ENCODE measurements at places on chromosomes 12 and 14.

- no peak for DNase-seq
Observed at GRCh38 chr12:43210485-43211192, 341.4 kb downstream of the ADAMTS20 start.

DNA sequence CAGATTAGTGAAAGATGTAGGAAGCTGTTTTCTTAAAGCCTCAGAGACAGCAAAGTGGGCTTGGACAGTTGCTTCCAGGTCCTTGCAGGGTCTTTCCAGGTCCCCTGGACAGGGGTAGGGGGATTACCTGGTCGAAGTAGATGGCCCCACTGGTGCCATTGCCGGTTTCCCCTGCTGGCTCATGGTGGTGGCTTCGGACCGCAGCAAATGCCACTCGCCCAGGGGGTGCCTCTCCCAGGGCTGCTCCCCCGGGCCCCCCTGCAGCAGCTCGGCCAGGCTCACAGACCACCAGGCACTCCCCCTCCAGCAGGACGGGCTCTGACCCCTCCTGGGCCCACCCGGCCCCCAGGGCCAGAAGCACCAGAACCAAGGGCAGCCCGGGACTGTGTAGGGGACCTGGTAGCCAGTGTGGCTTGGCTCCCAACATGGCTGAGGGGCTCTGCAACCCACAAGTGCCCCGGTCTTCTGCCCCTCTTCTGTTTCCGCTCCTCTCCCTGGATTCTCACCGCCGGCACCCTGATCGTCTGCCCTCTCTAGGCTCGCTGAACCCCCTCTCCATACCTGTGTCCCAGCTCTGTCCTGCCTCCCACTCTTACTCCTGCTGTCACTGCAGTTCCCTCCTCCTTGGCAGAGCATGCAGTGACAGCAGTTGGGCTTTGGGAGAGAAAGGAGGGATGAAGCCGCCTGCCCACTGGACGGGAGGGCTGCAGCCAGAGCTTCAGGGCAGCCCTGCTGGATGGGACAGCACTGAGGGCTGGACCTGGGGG lies 657 bp downstream of the CBLN3 start:
- DNase-seq: no peak

DNA sequence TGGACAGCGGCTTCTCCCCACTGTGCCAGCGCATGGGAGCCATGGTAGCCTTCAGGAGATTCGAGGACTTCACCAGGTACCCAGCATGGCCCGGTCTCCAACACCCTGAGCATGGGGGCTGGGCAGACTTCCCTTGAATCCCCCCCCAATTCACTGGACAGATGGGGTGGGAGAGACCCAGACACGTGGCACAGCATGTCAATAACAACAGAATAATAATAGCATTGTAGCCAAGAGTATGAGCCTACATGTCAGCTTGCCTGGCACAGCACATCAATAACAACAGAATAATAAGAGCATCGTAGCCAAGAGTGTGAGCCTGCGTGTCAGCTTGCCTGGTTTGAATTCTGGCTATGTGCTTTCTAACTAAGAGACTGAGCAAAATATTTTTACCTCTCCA lies 76.4 kb downstream of the FOXN4 start:
- no peak for DNase-seq

- DNase-seq: peak; percentile 73
Observed at GRCh38 chr14:64671591-64671990, 32.6 kb upstream of the PLEKHG3 start.

DNA sequence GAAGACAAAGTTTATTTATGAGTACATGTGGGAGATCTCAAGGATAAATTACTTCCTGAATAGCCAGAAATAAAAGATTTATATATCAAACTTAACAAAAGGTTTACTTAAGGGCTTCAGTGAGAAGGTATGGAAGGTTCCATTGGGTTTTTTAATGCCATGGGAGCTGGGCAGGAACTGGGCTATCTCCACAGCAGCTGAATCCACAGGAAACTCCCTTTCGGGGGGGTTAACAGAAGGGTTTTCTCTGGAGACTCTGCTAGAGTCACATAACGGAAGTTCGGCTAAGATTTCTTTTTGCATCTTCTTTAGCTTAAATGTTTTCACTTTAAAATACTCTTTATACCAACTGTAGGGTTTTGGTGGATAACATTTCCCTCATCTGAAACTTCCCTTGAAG lies 113.5 kb downstream of the UNC79 start:
- DNase-seq: no peak

- no peak for DNase-seq
Observed at GRCh38 chr12:110223777-110224378, 57.2 kb upstream of the ATP2A2 start.

DNA sequence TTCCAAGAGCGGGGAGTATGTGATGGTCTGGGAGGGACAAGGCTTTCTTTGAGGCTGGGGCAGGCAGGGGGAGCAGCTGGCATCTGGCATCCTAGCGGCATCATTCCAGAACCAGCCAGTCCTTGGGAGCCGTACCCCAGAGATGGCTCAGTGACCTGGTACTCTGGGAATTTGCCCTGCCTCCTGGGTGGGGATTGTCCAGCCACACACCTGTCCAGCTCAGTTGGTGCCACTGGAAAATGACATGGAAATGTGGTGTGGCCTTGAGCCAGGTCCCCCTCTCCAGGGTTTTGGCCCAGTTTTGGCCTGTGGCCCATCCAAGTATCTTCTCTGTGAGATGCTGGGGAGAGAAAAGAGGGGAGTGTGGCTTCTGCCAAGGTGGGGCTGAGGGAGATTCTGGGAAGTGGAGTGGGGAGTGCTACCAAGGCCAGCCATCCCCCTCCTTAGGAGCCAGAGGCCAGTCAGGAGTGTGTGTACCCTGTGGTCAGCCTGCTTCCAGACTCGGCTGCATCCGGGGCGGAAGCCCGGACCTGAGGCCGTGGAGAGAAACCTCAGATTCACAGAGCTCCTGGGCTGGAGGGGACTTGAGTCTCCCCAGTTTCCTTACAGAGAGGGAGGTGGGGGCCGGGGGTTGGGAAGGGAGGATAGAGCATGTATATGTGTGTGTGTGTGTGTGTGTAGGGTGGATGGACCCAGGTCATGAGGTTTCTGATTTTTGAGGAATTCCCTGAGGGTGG lies 14.7 kb upstream of the KRT80 start:
- no peak for DNase-seq

- peak; percentile 5 for DNase-seq
Observed at GRCh38 chr12:12070674-12071656, at the start of gene BCL2L14. Gene BCL2L14, plus strand, starts transcription at chr12:12070939. Its CDS starts 8,367 bp downstream, at chr12:12079306.

DNA sequence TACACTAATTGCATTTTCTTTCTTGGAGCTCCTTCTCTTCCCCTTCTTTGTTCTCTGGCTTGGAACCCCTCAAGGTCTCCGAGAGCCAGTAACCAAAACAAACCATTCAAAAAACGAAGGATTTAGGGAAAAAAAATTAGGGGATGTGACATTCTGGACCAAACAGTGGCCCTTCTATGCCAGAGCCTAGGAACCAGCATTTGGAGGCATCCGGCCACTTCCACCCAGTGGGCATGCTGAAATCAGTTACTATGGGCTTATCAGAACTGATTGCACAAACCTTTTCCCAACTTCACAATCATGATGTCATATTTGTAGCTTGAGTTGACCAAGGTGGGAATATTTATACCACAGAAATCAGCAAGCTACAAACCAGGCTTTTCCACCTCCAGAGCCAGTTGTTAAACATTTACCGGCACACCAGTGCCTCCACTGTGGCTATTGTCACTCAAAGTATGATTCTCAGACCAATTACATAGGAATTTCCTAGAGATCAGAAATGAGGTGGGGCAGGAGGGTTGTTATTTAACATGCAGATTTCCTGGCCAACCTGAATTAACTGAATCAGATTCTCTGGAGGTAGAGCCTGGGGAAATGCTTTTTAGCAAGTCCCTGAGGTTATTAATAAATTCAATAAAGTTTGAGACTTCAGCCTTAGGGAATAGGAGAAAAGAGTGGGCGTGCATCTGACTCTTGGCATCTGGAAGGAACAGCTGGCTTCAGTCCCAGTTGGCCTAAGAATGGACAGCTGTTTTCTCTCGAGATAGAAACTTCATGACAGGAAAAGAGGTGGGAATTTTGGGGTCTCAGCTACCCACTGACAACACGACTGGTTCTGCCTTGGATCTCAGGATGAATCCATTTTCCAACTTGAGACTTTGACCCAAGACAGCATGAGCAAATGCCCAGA lies 273.9 kb downstream of the ZFP36L1 start:
- no peak for DNase-seq

GRCh38 chr12:69501154-69501895 lies 31.1 kb downstream of the FRS2 start:
- no peak for DNase-seq

GRCh38 chr14:101600336-101600890 lies 39.1 kb downstream of the DIO3 start:
- DNase-seq: no peak

DNA sequence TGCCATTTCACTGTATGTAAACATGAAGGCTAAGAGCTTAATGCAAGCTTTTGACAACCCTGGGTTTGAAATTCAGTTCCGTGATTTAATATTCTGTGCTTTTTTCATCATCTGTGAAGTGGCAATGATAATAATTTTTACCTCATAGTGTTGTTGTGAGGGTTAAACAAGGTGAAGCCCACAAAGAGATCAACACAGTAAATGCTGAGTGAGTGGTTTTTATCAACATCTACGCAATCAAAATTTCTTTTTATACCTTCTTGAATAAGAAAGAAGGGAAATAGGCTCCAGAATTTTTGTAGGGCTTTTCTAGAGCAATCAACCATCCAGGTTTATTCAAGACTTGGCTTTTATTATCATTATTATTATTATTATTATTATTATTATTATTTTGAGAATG lies 490.8 kb downstream of the SOX5 start:
- DNase-seq: no peak

GRCh38 chr14:59320763-59321625 lies 132.5 kb downstream of the DAAM1 start:
- no peak for DNase-seq

DNA sequence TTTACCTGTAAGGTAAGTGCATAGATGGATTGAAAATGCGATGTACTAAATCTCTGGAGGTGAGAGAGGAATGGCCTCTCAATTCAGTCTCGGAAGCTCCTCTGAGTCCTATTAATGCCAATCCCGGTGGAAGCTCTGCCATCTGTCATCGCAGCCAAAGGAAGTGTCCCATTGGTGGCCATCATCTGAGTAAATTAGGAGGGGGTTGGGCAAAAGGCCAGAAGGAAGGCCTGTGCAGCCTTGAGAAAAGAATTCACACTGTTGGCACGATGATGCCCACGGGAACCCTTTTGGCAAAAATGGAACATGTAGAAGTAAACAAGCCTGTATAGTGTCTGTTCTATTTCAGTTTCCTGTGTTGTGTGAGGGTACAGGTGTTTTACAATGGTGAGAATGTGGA lies 494.8 kb downstream of the NELL2 start:
- DNase-seq: no peak

DNA sequence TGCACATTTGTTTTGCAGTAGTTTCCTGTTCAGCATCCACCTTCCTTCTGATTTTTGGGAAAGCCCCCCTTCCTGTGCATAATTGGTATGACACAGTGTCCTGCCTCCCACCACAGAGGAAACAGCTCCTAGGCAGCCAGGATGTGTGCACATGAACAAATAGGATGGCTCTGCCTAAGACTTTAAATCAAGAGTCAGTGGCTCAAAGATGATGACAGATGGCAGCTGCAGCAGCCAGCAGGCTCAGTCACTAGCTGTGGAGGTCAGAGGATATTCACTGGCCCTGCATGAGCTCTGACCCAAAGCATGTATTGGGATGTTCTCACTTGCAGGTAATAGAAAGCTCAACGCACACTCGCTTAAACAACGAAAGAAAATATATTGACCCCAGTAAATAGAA lies 90.3 kb downstream of the KCNK10 start:
- no peak for DNase-seq

DNA sequence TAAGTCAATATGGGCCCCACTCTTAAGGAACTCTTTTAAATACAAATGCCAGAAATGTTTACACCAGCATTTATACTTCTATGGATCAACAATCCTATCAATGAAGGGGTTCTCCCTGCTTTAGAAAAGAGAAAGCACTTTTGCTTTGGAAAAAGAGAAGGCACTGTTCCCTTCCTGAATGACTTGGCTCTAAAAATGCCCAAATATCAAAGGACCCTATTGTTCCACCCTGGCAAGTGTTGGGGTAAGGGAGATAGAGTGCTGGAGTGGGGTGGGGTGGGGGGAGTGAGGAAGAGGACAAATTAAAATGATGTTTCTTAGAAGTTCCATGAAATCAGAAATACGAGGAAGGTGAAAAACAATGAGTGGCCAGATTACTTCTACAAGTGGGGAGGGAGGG lies 131.6 kb upstream of the GRIN2B start:
- DNase-seq: no peak

- DNase-seq: no peak
Observed at GRCh38 chr12:52401526-52401925, 4.6 kb downstream of the KRT82 start.

DNA sequence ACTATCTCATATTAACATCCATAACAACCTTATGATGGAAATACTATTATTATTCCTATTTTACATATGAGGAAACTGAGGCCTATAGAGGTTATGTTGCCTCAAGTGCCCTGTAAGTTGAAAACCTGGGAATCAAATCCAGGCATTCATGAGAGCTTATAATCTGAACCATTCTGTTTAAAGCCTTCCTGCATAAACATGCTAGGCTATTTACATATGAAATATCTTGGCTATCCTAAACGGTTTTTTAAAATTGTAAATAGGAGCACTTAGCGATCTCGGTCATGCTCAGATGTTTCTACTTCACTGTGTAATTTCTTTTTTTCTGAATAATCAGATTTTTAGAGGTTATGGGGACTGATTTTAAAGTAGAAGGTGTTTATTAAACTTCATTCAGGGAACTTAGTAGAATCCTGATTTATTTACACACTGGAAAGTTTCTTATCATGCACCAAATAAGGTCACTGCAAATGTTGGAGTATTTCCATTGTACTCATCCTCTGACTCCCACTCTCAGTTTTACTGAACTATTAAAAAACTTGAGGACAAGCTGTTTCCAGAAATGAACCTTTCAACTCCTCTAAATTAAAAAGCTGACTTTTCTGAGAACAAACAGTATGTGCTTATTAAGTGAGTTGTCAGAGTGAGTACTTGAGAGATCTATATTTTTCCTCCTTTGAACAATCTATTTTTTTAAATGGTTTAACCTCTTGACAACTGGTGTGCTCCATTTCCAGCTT lies 141.7 kb downstream of the PIK3C2G start:
- DNase-seq: no peak

DNA sequence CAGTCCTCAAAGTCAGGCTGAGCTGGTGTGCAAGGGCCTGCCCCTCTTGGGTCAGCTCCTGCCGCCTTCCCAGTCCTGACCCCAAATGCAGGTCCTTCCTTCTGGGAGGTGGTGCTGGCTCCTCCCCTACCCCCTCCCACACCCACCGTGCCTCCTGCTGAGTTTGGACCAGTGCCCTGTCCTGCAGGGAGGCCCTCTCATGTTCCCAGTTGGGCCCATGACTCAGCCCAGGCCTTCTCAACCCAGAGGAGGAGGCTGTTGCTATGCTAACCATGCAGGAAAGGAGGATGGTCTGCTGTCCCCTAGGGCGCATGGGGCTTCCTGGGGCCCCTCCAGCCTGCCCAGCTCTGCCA lies 4.4 kb downstream of the ZBTB42 start:
- DNase-seq: no peak

GRCh38 chr14:75568791-75569190 lies 9.6 kb upstream of the FLVCR2 start:
- no peak for DNase-seq

- no peak for DNase-seq
Observed at GRCh38 chr14:34086223-34086757, 135.4 kb upstream of the EGLN3 start.
